NCI-H2081 treated with DMSO at 0.1 percent for 48 hours (cell line): ENCODE measurements at places on chromosomes 3 and 15.
A peak's percentile ranks its signal among the peaks of the same experiment; 100 is the strongest.

DNA sequence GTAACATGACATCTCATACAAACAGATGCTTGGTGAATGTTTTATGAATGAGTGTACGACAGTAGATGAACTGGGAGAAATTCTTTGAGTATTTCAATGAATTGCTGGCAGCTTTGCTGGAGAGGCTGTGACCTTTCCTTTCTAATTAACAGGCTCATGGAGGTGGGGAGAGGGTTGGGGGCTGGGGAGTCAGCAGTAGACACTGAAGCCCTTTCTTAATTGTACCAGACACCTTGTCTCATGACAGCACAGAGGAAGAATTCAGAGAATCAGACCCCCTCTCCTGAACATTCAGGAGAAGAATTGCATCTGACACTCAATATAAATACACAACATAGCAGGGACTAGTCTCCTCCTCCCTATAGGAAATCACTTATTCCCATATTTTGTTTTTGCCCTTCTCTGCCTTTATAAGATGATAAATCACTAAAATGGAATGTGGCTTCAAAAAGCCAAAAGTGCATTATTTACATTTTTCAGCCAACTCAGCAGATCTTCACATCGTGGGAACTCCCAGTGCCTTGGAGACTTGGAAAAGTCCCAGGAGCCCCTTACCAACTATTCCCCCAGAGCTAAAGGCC lies 66.2 kb upstream of the TPM1 start:
- DNase-seq, result no peak

- DNase-seq, result peak; percentile 22
These were observed 515.6 kb upstream of the SGO1 start for GRCh38 chr3:20701641-20702040.

GRCh38 chr3:141000027-141000663 lies 51.0 kb upstream of the SPSB4 start:
- DNase-seq, result peak; percentile 31

GRCh38 chr3:14143271-14144225 lies 18.7 kb downstream of the TMEM43 start:
- DNase-seq, result no peak

DNA sequence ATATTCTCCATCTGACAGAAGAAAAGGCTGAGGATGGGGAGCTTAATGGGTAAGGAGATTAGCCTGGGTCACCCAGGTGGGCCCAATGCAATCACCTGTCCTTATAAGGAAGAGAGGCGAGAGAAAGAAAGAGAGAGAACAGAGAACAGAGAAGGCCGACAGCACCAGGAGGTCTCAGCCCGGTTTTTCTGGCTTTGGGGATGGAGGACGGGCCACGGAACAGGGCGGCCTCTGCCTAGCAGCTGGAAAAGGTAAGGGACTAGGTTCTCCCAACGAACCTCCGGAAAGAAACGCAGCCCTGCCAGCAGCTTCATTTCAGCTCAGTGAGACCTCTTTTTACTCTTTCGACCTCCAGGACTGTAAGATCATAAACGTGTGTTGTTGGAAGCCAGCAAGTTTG lies 196.0 kb upstream of the LYSMD4 start:
- DNase-seq, result no peak

DNA sequence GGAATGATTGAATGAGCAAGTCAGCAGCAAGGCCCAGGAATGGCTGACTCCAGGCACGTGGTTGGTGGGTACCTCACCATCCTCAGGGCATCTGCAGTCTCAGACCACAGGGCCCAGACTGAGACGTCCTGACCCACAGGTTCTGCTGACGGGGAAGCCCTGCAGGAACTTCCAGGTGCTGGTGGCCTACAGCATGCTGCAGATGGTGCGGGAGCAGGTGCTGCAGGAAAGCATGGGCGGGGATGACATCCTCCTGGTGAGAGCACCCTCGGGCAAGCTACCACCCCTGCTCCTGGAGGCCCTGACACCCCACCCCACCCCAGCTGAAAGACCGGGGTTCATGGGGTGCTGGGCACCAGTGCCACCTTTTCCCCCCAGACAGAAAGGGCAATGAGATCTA lies 14.1 kb downstream of the TBC1D21 start:
- DNase-seq, result no peak

DNA sequence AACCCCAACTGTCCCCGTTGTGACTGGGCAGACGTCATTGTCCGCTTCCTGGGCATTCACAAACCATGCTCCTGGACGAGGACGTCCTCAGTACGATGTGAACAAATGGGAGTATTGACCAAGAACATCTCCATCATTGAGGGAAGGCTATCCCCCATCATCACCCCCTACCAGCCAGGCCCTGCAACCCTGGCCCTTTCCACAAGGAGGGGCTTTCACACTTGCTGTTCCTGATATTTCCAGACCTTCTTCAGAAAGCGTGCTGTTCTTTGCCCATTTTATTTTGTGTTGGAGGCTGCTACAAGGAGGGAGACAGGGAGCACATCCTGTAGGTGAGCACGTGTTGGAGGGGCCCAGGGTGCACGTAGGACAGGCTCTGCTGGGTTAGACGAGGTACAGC lies 277.0 kb upstream of the LRRC3B start:
- DNase-seq, result no peak

DNA sequence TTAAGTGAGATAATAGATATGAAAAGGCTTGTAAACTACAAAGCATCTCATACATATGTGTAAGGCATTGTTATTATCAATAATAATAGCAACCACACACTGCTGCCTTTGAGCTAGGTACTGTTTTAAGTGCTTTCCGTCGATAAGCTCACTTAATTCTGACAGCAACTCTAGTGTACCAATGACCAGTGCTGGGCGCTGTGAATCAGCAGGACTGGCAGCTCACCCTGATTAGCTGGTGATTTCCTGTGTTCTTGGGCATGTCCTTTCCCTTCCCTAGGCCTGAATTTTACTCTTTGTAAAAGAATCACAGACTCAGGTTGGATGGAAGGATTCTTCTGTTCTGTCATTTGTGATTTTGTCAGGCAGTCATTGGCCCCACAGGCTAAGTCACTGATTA lies 215.6 kb downstream of the LPP start:
- DNase-seq, result no peak

DNA sequence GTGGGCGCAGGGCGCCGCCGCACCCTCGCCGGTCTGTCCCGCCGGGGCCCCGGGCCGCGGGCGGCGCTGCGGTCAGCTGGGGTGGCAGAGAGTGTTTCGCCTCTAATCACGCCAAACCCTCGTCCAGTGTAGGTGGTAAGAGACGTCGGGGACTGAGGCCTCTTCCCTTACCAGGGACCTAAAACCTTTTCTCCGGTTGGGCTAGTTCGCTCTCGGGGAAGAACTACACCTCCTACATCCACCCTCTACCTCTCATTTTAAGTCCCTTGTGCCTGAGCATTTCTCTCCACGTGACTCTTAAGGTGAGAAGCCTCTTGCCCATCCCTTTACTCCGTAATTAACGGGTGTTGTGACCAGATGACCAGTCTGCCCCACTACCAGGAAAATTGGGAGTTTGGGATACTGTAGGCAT lies 520 bp downstream of the TMEM42 start:
- DNase-seq, result no peak

DNA sequence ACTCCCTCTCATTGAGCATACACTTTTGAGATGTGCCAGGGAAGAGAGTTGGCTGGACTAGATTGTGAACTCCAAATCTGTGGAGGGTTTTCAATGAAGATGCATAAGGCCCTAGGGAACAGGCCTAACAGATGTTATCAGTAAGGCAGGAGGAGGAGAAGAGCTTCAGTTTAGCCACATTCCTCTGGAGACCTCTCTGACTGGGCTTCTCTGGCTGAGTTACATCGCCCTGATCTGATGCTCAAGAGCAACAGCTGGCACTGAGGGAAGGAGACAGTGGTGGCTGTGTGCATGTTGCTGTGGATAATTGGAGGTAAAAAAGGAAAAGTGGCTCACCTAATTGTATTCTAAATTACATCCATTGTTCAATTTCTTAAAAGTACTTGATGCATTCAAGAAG lies 206.4 kb upstream of the CFAP20DC start:
- no peak for DNase-seq

DNA sequence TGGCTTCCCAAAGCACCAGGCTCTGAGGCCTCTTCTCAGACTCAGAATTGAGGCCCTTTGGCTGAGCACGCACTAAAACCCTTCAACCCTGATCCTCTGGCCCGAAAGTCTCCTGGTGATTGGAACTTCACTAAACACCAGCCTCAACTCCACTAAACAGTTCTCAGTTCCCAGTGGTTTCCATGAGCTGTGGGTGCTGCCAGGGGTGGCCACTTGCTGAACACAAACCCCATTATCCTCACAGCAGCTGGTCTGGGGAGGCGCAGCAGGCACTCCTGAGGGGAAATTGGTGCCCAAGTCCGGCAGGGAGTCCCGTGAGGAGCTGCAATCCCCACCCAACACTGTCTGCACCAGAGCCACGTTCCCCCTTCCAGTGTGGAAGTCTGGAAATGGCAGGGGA lies 3.8 kb upstream of the CLK3 start:
- DNase-seq, result no peak
